ENCODE measurements at places on chromosomes 6 and 20. TPM values are rescaled to one million over a fixed set of nuclear protein-coding genes. Genes with fewer than 3 reads are reported as not detected.

DNA sequence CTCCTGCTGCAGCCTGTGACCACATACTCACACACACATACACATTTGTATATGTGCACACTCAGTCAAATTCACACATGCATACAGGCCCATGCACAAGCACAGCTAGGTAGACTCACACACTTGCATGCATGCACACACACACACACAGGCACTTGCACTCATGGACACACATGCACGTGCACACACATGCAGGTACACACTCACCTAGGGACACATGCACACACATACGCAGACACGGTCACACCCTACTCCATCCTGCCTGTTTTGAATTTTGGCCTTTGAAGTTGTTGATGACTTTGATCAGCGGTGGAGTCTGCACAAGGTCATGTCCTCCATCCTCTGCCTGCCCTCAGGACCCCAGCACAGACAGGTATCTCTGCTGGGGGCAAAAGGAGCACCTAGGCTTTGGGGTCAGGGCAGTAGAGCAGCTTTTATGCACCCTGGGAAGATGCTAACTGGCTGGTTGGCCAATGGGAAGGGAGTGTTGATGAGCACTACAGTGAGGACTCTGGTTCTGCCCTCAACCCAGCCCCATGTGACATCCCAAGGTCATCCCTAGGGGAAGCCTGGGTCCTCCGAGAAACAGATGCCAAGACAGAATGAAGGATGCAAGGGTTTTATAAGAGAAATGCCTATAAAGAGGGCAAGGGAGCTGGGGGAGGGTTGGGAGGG lies 218.3 kb downstream of the SLC24A3 start:
- no peak overlapping the region for H3K4me3 ChIP-seq
- no peak for DNase-seq
- H3K36me3 ChIP-seq, result no peaks in the 10 kb centered on the region
- H3K27ac ChIP-seq, result no peak overlapping the region
- H3K4me1 ChIP-seq, result no peaks in the 10 kb centered on the region
- H3K27me3 ChIP-seq, result no peaks in the 10 kb centered on the region

Gene CHMP4B
- total RNA-seq, result 98.3 TPM

Gene HLA-DRA
- 23.4 TPM for total RNA-seq

- H3K4me1 ChIP-seq, result peaks cover 36% of the 10 kb centered on the region
- H3K27ac ChIP-seq, result peak overlapping the region; percentile 88
- H3K36me3 ChIP-seq, result no peaks in the 10 kb centered on the region
- peak; percentile 91 for DNase-seq
- H3K27me3 ChIP-seq, result no peaks in the 10 kb centered on the region
Measured at GRCh38 chr6:36997811-36998722, 7.4 kb upstream of the FGD2 start.

Gene COL20A1
- total RNA-seq, result 17.1 TPM

DNA sequence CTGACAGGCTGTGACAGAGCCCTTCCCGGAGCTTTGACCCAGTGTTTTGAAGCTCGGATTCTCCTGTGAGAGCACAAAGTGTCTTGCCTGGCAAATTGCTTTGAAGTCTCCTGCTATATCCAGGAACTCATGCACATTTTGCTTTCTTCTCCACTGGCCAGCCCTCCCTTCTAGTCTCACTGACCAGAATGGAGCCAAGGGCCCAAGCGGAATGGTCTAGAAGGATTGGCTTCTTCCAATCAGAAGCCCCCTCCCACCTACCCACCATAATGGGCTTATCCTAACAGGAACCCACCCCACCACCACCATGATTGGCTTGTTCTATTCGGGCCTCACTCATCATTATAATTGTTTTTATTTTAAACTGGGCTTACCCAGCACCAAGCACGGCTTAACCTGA lies 130.1 kb downstream of the PXDC1 start:
- H3K4me3 ChIP-seq, result no peak overlapping the region
- H3K4me1 ChIP-seq, result no peaks in the 10 kb centered on the region
- DNase-seq, result no peak
- no peaks in the 10 kb centered on the region for H3K36me3 ChIP-seq
- no peaks in the 10 kb centered on the region for H3K27me3 ChIP-seq

Gene SLC35D3
- not detected for total RNA-seq

Gene SERINC3
- 181 TPM for total RNA-seq

- no peaks in the 10 kb centered on the region for H3K27me3 ChIP-seq
- no peaks in the 10 kb centered on the region for H3K36me3 ChIP-seq
- H3K4me1 ChIP-seq, result peaks cover 7% of the 10 kb centered on the region
- H3K4me3 ChIP-seq, result no peak overlapping the region
Measured at GRCh38 chr6:156933201-156934068, 156.3 kb downstream of the ARID1B start.

- H3K4me3 ChIP-seq, result no peak overlapping the region
- H3K27ac ChIP-seq, result peak overlapping the region; percentile 97
- no peaks in the 10 kb centered on the region for H3K27me3 ChIP-seq
- DNase-seq, result no peak
Measured at GRCh38 chr6:35602133-35602946, 86.4 kb downstream of the FKBP5 start.

Gene SCAND1
- total RNA-seq, result 120 TPM

GRCh38 chr6:27757307-27757706 lies 154.9 kb downstream of the OR2B2 start:
- H3K27ac ChIP-seq, result no peak overlapping the region
- H3K36me3 ChIP-seq, result no peaks in the 10 kb centered on the region
- DNase-seq, result peak; percentile 41
- H3K27me3 ChIP-seq, result no peaks in the 10 kb centered on the region
- peak overlapping the region; percentile 29 for H3K4me3 ChIP-seq

Gene CD109
- total RNA-seq, result 4.0 TPM

DNA sequence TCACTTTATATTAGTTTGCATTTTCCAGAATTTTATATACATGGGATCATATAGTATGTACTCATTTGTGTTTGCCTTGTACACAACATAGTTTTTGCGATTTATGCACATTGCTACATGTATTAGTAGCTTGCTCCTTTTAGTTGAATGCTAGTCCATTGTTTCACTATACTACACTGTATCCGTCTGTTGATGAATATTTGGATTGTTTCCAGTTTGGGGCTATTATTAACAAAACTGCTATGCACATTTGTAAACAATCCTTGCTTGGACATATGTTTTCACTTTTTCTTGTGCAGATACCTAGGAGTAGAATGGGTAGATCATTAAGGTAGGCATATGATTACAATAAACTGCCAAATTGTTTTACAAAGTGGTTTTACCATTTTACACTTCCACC lies 3.9 kb upstream of the LRRC1 start:
- H3K36me3 ChIP-seq, result no peaks in the 10 kb centered on the region
- no peak for DNase-seq
- H3K4me1 ChIP-seq, result no peaks in the 10 kb centered on the region
- H3K4me3 ChIP-seq, result no peak overlapping the region
- no peaks in the 10 kb centered on the region for H3K27me3 ChIP-seq

DNA sequence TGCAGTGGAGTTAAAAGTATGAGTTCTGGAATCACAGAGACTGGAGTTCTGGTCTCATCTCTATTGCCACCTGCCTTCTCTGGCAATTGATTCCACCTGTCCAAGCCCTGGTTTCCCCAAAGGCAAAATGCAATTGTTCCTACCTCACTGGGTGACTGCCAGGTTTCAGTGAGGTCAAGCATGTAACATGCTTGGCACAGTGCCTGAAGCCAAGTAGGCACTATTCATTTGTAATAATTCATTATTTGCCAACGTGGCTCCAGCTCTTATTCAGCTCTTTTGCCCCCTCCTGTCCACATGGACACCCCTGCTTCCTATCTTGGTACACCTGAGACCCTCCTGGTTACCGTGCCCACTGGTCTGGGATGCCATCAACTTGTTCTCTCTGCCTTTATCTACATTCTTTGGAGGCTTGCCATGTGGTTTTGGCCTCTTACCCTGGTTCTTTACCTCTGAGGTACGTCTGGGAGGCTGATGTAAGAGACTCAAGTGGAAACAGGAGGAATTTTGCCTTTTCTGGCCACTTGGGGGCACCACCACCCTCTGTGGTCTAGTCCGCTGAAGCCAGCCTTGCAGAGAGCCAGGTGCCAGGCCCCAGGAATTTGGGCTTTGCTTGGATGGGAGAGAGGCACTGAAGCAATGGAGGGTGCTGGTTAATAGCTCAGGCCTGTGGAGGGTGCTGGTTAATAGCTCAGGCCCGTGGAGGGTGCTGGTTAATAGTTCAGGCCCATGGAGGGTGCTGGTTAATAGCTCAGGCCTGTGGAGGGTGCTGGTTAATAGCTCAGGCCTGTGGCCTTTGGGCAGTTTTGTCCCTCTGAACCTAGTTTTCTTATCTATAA lies 1.7 kb downstream of the KCNK15 start:
- no peak overlapping the region for H3K27ac ChIP-seq
- no peak overlapping the region for H3K4me3 ChIP-seq
- DNase-seq, result peak; percentile 92
- H3K36me3 ChIP-seq, result no peaks in the 10 kb centered on the region
- no peaks in the 10 kb centered on the region for H3K4me1 ChIP-seq
- no peaks in the 10 kb centered on the region for H3K27me3 ChIP-seq

Measured in testis (tissue), 5 donors.